ENCODE measurements at places on chromosomes 1 and 21. TPM values are rescaled to one million over a fixed set of nuclear protein-coding genes. Genes with fewer than 3 reads are reported as not detected.

The TMEM61 gene
- not detected for total RNA-seq

The SPATA17 gene
- total RNA-seq, result not detected

DNA sequence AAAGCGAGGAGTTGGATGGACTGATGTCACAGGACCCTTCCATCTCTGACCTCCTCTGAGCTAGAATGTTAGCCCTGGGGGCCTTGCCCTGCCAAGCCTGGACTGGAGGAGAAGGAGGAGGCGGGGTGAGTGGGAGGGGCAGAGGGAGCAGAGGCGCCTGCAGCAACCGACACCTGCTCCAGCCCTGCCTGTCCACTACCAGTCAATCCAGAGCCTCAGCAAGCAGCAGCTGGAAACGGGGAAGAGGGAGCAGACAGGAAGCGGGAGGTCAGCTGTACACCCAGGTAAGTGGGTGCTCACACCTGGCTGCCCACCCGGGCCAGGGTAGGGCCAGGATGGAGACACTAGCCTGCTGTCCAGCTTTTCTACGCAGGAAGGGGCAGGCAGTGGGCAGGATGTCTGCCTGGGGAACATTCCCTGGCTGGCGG is at the start of gene IGFN1:
TSS of gene IGFN1 (plus strand) at position 201 of the 428 bp plus-strand sequence. CDS start 2,470 bp downstream, outside the sequence.
- no peak for DNase-seq

DNA sequence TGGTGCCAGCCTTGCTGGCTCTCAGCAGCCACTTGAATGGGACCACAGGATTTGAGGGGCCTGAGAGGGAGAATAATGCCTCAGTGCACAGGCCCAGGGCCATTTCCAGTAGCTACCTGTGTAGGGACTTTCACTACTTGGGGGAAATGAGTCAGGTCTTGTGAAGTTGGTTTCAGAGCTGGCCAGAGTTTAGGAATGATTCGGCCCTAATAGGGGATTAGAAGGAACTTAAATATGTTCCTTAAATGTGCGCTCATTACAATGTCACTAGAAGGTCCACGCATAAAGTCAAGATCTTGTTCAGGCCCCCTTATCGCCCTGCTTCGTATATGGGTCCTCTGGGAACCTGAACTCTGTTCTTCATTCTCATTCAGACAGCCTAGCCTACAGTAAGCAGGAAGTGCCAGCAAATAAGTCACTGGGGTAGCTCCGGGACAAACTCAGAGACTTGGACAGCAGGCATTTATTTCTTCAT is 5.6 kb upstream of the AKR1A1 start:
- no peak for DNase-seq

- no peak for DNase-seq
Observed at GRCh38 chr21:31993826-31994825, 121.3 kb downstream of the HUNK start.

DNA sequence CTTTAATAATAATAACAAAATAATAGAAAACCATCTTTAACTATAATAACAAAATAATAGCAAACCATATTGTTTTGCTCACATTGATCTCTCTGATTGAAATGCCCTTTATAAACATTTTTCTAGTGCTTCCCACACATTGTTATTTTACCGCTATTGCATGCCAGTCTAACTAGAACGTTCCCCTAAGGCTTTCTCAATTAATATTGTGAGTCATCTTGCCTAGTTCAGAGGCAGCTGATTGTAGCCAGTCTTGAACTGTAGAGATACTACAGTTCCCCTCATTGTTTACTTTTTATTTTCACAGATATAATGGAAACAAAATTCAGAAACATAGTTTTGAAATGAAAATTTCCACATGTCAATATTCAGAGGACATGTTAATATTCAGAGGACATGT is 192.3 kb upstream of the ADGRL4 start:
- no peak for DNase-seq

All from omental fat pad (tissue), 4 donors.